Foreskin melanocyte (primary cell): ENCODE measurements at places on chromosomes 12 and 14.

DNA sequence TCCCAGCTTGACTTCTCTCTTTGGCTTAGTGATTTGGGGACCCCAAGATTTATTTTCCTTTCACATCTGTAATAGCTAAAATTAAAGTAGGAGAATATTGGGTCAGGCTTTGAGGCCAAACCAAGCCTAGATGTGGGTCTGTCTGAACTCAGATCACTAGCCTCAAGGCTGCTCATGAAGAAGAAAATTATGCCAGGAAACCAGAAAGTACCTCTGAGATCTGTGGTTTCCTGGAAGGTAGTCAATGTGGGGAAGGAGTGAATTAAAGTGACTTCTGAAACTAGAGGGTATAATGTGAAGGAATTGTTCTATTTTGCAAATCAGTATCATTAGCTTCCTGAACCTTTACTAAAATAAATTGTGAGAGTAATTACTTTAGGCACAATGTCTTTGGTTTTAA, 13.4 kb upstream of the CLEC12A start:
- no peak for DNase-seq

- DNase-seq: no peak
Observed at GRCh38 chr12:110677206-110677911, 11.6 kb downstream of the HVCN1 start.

DNA sequence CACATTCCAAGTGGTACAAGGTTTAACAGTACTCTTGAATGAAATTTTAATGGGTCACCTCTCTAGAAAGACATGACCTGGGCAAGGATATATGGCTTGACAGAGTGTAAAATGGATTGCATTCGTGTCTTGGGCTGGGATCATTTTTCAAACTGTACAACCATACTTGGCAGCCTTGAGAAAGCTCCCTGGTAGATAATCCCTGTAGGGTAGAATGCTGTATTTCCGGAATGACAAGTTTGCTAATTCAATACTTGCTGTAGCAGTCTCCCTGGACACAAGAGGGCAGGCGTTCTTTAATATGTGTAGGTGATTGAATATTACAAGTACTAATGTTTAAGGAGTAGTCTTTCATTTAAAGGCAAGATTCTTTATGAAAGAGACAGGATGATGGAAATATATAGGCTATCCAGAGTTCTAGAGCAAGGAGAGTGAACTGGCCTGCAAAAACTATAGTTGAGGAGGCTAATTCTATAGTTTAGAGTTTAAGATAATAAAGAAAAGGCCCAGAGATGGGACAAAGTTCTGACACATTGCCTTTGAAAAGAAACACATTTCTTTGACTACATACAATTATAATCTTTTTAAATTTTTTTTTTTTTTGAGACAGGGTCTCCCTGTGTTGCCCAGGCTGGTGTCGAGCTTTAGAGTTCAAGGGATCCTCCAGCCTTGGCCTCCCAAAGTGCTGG, 53.4 kb downstream of the PLBD1 start:
- DNase-seq: peak; percentile 8

GRCh38 chr14:86626530-86626929, 1096.6 kb downstream of the FLRT2 start:
- no peak for DNase-seq

DNA sequence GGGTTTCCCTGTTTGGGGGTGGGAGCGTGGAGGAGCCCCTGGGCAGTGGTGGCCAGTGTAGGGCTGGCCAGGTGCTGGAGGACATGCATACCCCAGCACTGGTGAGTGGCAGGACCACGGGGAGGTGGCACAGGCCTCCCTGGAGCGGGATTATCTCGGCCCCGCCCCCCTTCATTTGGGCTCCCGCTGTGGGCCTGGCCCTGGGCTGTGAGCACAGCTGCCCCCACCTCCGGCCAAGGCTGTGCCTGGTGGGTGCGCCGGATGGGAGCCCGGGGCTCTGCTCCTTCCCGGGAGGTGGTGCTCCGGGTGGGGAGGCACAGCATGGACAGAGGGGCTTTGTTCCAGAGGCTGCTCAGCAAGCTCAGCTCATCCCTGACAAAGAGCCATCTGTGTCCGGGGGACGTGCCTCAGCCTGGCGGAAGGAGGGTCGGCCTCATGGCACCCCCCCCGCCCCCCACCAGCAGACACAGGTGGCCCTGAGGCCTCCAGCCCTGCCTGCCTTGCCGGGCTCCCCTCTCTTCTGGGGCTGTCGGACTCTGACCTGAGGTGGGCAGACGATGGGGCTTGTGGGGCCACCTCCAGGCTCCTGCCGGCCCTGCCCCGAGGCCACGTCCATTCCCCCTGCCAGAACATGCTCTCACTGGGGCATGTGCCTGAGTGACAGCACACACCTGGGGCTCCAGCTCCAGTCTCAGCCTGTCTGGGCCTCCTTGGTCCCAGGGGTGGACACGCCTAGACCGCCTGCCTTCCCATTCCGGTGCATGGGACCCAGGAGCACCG, 8.4 kb downstream of the TEDC1 start:
- peak; percentile 86 for DNase-seq

- no peak for DNase-seq
Observed at GRCh38 chr14:72567226-72567625, 326.7 kb downstream of the DPF3 start.

GRCh38 chr12:113159937-113160336, 10.4 kb downstream of the CFAP73 start:
- DNase-seq: no peak

DNA sequence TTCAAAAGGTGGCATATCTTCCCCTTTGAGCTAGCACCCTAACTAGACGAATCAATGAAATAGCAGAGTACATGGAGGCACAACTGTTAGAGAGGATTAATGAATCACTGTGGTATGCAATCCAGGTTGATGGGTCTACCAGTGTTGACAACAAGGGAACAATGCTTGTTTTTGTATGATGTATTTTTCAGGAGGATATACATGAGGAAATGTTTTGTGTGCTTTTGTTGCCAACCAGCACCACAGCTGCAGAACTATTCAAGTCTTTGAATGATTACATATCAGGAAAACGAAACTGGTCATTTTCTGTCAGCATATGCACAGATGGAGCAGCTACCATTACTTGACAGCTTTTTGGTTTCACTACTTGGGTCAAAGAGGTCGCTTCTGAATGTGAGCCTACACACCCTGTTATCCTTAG, 142.6 kb downstream of the GPHN start:
- DNase-seq: no peak

DNA sequence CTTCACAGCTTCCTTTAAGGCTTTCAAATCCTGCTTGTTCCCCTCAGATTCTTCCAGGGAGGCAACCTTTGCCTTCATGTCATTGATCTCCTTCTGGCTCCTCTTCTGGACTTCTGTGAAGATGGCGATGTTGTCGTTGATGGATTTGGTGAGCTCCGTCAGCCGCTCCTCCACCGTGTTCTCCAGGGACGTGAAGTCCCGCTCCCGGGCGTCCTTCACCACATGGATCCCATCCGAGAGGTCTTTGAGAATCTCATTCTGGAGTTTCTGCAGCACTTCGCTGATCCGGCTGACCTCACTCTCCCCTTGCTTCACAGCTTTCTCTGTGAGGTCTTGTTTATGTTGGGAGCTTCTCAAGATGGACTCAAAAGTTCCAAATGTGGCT, 7.9 kb downstream of the CKAP4 start:
- no peak for DNase-seq

GRCh38 chr14:23829736-23830471, 123.7 kb upstream of the DHRS4 start:
- DNase-seq: peak; percentile 63

DNA sequence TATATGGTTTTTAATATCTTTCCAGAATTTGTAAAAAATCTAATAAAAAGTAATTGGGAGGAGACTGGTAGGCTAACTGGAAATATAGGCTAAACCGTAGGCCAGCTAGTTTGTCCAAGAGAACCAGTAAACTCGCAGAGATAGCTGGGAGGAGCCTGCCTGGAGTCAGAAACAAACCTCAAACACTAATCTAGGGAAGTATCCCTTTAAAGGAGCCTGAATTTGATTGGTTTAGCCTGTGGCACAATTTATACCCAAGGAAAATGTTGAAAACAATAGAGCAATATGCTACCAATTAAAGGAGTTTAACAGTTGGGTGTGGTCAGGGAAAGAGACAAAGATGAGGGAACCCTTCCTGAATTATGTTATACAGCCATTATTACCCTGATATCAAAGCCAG, 109.6 kb downstream of the EML5 start:
- DNase-seq: no peak

GRCh38 chr14:54758041-54758440, 144.6 kb downstream of the GCH1 start:
- DNase-seq: no peak

DNA sequence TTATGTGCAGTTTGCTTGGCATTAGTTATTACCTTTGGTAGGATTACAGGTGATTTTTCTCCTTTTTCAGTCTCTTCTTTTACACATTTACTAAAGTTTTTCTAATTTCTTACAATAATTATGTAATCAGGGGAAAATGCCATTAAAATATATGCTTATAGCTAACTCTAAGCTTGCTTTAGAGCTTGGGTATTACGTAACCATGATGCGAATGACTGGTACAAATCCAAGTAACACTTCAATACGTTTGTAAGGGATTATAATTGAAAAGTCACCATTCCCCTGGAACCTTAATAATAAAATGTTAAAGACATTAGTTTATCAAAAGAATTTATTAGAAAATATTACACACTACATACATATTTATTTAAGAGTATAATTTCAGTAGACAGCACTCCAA, 71.6 kb downstream of the SCAF11 start:
- DNase-seq: no peak

DNA sequence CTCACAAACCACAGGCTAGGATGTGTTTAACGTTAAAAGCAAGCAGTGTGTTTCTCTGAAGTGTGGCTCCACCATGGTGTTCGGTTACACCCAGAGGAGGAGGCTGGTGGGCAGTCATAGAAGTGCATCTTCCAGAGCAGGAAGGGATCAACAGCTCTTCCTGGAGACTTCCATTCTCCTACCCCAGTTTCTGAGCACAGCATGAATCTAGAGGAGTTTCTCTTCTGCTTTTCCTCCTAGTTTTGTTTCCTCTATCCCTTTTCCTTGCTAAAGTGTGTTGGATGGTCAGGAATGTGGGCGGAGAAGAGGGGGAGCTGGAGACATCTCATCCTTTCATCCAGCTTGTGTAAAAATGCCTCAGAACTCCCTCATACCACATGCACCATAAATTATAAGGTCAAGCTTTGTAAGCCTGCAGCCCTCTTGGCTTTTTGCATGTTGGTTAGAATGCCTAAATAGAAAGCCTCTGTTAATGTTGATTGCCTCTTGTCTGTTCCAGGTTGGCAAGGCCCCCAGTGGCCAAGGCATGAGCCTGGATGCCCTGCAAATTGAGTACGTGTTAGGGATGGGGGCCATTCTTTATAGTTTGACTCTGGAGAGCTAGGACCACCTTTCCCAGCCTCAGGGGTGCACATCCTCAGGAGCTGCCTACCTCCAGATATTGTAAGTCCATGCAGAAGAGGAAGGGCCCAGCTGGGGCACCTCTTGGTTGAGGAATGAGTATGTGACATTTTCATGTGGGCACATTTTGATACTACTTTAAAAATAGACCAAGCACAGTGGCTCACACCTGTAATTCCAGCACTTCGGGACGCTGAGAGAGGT, 4.0 kb upstream of the CKAP4 start:
- peak; percentile 55 for DNase-seq

DNA sequence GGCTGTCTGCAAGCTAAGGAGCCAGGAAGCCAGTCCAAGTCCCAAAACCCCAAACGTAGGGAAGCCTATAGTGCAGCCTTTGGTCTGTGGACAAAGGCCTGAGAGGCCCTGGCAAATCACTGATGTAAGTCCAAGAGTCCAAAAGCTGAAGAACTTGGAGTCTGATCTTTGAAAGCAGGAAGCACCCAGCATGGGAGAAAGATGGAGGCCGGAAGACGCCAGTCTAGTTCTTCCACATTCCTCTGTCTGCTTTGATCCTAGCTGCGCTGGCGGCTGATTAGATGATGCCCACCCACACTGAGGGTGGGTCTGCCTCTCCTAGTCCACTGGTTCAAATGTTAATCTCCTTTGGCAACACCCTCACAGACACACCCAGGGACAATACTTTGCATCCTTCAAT, 58.5 kb downstream of the CAPS2 start:
- DNase-seq: no peak

- no peak for DNase-seq
Observed at GRCh38 chr14:52738409-52738808, 8.4 kb downstream of the STYX start.

DNA sequence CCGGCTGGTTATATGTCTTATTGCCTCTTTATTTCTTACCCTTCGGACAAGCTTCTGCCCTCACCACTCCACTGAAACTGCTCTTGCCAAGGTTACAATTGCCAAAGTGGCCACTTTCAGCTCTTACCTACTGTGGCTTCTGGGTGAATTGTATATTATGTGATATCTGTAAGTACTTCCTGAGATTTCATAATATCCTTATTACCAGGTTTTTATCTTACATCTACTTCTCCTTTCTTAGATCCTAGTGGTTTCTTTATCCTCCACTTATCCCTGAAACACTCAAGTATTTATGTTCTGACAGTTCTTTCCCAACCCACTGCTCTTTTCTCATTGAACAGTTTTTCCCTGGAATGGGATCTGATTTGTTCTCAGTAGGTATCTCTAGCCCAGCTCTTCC, 10.5 kb downstream of the CELA1 start:
- DNase-seq: no peak

GRCh38 chr14:69300601-69301221, 40.8 kb downstream of the GALNT16 start:
- DNase-seq: no peak

- DNase-seq: no peak
Observed at GRCh38 chr12:92466391-92467305, 236.1 kb upstream of the PLEKHG7 start.

DNA sequence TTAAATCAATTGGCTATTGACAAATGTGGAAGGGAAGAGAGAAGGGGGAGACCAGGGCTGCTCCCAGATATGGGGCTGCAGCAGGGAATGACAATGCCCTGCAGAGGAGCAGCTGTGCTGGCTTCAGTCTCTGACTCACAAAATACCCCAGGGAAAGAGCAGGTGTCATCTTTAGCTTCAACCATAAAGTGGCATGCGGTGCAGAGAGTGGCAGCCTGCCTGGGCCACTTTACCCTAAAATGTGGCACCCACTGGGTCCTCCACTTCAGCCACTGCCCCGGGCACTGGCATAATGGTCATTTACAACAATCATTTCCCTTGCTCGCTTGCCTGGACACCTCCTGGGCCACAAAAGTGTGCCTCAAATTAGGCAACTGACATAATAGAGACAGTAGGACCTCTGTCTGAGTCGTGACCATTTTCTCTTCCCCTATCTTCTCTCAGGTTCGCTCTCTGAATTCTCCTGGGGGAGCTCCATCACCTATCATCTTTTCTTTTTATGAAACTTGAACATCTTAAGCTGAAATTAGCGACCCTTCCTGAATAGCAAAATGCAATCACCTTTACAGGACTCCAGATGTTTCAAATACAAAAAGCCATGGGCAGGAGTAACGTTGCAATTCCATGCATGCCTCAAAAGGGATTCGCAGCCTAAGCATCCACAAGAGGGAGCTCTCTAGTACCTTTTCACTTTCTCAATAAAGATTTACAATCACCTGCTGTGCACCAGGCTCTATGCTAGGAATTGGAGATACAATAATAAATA, 179.9 kb upstream of the ATF7IP start:
- DNase-seq: peak; percentile 10

DNA sequence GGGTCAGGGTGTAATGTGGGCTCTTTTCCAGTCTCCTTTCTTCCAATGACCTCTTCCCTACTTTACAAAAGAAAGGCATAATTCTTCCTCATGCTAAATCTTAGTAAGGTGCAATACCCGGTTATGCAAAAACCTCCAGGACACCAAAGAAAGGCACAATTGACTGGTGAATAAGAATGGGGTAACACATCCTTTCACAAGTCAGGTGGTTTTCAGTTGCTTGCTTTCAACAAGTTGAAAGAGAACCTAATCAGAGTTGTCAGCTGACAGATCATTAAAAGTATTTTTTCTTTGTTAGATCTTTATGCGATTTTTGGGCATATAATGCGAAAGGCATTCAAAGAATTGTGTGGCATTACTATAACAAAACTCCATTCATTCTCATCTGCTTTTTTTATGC, 1.3 kb upstream of the AEBP2 start:
- peak; percentile 20 for DNase-seq
